Activated naive CD8-positive, alpha-beta T cell treated with anti-CD3 and anti-CD28 coated beads, Interleukin-2, amount 10 ng/mL, durations not matched to agents 7 days and 5 days (primary cell): ENCODE measurements at places on chromosomes 7 and 10.
A peak's percentile ranks its signal among the peaks of the same experiment; 100 is the strongest.

DNA sequence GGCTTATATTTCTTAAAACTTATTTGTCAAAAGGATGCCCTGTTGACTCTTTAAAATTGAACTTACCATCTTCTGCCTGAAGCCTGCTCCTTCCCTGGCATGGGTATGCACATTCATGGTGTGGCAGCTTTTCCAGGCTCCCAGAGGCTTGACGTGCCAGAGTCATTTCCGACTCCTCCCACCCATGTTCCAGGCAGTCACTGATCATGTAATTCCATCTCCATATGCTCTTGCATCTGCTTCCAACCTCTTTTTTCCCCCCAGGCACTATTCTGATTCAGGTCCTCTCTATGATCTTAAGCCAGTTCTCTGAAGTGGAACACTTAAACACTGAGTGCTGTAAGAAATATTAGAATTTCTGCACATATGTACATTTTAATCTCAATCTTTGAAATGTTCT lies 82.2 kb downstream of the CFAP58 start:
- no peak for DNase-seq

DNA sequence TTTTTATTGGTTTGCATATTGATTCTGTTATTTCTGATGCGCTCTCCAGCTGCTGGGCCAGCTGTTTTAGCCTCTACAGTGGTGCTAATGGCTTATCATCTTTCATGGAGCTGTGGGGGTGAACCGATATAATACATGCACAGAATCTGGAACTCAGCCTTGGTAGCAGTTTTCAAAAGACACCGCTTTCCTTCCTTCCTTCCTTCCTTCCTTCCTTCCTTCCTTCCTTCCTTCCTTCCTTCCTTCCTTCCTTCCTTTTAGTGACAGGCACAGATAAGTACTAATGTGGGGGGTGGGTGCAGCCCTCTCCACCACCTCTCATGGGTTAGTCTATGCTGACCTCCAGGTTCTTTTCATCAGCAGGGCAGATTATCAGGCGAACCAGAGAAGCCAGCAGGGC lies 31.9 kb upstream of the C10orf53 start:
- DNase-seq: no peak

GRCh38 chr7:128176696-128177095 lies 64.4 kb upstream of the LEP start:
- no peak for DNase-seq

GRCh38 chr10:119373294-119374102 lies 166.1 kb downstream of the GRK5 start:
- no peak for DNase-seq

GRCh38 chr10:110502851-110503301 lies 5.2 kb downstream of the DUSP5 start:
- DNase-seq: no peak

- DNase-seq: no peak
These were observed 30.5 kb downstream of the FZD1 start for GRCh38 chr7:91294639-91295220.

- no peak for DNase-seq
These were observed 46.4 kb downstream of the CREB5 start for GRCh38 chr7:28458732-28459131.

DNA sequence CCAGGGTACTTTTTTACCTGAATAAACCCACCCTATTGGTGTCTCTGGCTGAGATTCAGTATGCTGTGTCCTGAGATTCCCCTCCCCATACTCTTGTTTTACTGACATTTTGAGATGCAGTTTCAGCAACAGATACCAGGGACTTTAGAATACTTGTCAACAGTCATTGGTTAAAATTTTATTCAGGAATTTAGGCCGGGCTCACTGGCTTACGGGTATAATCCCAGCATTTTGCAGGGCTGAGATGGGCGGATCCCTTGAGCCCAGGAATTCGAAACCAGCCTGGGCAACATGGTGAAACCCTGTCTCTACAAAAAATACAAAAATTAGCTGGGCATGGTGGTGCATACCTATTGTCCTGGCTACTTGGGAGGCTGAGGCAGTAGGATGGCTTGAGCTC lies 90.0 kb upstream of the GATAD1 start:
- no peak for DNase-seq

DNA sequence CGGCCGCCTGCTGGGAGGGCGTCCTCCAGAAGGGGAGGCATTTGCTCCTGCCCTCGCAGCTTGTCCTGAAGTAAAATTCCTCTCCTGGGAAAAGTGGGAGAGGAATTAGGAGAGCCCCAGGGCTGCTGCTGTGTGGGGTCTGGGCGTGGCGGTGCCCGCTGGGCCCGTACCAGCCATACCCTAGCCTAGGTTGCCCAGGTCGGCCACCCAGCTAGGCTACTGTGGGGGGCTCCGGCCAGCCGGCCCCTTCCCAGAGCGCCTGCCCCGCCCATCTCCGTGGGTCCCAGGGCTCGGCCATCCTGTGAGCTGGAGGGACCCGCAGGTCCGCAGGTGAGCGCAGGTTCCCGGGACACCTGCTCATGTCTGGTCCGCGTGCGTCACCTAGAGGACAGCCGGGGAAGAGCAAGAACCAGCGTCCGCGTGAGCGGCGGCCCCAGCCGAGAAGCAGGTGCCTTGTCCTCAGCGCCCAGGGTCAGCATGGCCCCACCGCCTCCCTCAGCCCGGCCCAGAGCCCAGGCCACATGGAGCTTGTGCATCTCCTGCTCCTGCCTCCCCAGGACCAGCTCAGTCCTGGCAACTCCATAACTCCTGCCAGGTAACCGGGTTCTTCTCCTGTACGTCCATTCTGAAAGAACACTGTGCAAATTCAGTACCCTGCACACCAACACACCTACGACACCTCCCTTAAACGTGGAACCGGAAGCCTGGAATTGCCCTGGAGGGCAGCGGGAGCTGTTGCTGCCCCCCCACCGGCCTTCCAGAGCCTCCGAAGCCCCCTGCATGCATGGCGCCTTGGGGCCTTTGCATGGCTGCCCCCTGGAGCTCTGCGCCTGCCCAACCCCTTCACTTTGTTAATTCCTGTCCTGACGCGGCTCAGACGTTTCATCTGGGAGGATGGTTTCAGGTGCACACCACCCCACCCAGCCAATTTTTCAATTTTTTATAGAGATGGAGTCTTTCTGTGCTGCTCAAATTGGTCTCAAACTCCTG lies 22.8 kb upstream of the FOXL3 start:
- peak; percentile 25 for DNase-seq

- no peak for DNase-seq
These were observed 58.2 kb upstream of the CHST15 start for GRCh38 chr10:124151466-124152095.
